NCI-H1105 (cell line): ENCODE measurements at places on chromosomes 5 and 9.

DNA sequence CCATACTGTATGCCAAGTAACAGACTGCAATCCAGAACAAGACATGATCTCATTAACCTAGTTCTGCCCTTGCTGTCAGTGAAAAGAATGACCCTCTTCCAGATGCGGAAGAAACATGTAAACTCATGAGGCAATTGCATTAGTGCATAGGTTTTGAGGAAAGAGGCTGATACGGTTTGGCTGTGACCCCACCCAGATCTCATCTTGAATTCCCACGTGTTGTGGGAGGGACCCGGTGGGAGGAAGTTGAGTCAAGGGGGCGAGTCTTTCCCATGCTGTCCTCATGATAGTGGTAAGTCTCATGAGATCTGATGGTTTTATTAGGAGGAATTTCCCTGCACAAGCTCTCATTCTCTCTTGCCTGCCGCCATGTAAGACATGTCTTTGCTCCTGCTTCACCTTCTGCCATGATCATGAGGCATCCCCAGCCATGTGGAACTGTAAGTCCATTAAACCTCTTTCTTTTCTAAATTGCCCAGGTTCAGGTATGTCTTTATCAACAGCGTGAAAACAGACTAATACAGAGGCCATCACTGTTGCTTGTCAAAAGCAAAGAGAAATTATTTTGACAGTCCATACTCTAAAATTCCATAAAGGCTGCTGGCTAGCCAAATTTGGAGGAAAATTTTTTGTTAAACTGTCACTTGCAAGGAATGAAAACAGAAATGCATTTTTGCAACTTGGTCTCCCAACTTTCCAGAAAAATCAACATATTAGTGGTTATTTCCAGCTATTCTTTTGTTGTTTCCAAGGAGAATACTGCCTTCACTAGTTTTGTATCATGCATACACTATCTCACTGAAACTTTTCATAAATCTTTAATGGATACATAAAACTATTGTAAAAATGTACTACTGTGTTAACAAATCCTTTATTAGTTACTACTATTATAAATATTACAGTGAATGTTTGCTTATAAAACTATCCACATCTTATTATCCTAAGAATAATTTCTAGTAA is 3.2 kb upstream of the ARL15 start:
- no peak for DNase-seq

- no peak for DNase-seq
Observed at GRCh38 chr5:115377468-115378217, 81.2 kb upstream of the CCDC112 start.

GRCh38 chr5:606061-606460 is 6.1 kb upstream of the CEP72 start:
- DNase-seq: no peak

DNA sequence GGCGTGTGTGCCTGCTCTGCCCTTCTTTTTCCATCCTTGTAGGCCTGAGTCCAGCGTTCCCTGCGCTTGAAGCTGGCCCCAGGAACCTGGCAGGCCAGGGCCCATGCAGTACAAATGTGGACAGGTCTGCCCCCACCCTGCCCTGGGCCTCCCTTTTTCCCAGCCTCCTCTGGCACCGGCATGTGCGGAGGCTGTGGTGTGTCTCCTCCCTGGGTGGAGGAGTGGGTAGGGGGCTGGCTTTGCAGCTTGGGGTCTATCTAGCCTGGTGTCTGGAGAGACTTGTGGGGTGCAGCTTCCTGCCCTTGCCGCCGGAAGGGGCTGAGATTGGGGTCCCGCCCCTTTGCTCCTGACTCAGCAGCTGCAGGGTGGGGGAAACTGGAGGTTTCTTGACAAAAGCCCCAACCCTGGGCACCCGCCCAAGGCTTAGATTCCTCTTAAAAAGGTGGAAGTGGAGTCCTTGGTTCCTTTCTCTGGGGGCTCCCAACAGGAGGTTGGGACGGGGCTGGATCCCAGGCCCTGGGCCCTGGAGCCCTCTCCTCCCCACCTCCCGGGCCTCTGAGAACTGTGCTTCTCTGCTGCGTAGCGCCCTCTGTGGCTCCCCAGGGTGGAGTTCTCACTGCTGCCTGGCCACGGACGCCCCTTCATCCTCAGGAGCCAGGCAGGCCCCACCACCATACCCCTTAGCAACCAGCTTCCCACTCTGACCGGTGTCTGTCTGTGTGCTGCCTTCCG is 18.0 kb downstream of the RXRA start:
- DNase-seq: no peak

- no peak for DNase-seq
Observed at GRCh38 chr9:129879991-129880653, 44.9 kb downstream of the USP20 start.

GRCh38 chr5:10768328-10768899 is 7.4 kb upstream of the DAP start:
- DNase-seq: no peak

GRCh38 chr5:176762489-176762888 is 47.9 kb upstream of the UNC5A start:
- DNase-seq: no peak

DNA sequence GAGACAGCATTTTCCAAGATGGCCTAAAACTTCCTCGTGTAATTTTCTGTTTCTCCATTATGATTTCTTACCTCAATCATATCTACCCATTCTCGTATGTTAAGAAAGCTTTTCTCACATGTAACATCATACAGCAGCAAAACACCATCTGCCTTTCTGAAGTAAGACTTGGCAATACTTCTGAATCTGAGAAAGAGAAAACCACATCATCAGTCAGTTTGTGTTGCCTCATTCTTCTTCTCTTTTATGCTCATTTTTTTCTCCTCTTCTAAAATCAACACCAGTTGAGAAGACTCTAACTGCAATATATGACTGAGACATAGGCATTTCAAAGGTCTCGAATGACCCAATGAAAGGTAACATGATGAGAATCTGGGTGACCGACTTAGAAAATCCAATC is 66.0 kb downstream of the RASEF start:
- no peak for DNase-seq

GRCh38 chr9:120625222-120625621 is 45.3 kb upstream of the CDK5RAP2 start:
- DNase-seq: no peak

DNA sequence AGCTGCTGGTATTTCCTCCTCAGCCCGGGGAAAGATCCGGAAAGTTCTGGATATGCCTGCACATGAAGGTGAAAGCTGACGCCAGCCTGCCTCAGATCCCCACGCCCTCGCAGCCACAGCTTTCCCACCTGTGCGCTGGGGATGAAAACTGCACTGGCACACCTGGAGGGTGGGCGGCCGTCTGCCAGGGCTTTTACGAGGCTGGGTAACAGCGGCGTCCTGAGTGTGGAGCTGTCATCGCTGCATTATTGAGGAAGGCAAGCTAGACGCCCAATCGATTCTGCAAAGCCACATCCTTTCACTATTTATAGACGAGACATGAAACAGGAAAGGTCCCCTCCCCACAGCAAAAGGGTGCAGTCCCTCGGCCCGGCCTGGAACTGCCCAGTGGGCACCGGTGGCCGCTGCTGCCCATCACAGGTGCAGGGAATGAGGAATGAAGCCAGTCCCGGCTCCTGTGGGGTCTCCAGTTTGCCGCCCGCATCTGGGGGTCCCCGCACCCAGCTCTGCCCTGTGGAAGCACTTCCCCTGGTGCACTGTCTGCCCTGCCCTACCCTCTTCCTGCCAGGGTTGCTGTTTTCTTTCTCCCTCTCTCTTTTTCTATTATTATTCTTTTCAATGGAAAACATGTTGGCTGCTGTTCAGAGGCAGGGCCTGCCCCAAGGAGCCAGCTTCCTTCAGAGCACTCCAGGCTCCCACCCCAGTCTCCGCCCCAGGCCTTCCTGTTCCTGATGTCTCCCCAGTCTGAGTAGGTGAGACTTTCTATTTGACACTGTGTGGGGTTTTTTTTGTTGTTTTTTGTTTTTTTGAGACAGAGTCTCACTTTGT is 7.0 kb downstream of the NOTCH1 start:
- no peak for DNase-seq

DNA sequence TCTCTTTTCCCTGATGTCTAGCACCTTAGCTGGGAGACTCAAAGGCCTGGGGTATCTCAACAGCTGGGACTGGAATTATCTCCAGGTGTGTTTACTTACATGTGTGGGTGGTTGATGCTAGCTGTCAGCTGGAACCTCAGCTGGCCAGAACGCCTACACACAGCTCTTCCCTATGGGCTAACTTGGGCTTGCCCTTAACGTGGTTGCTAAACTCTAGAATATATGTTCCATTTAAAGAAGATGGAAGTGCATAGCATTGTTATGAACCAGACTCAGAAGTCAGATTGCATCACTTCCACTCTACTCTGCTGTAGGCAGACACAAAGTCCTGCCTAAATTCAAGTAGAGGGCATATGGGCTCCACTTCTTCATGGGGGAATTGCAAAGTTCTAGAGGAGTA is 29.3 kb downstream of the SGCD start:
- no peak for DNase-seq

DNA sequence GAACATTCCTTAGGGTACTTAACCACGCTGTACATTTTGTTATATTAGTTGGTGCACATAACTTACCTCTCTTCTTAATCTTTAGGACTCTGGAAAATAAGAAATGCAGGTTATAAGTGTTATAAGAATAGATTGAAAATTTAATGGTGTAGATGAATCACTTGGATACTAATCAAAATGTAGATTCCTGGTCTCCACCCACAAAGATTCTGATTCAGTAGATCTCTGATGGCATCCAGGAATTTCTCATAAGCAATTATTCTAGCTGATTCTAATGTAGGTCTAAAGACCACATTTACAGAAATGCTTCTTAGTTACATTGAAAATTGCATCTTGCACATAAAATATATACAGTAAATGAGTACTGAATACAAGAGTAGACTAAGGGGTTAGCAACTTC is 38.9 kb upstream of the ASTN2 start:
- no peak for DNase-seq

- DNase-seq: no peak
Observed at GRCh38 chr5:104914536-104915070, 1352.0 kb upstream of the NUDT12 start.

GRCh38 chr5:9313751-9314150 is 232.1 kb downstream of the SEMA5A start:
- DNase-seq: no peak

GRCh38 chr5:8013948-8014710 is 145.2 kb downstream of the MTRR start:
- no peak for DNase-seq

- no peak for DNase-seq
Observed at GRCh38 chr5:30878296-30878695, 315.2 kb upstream of the CDH6 start.

DNA sequence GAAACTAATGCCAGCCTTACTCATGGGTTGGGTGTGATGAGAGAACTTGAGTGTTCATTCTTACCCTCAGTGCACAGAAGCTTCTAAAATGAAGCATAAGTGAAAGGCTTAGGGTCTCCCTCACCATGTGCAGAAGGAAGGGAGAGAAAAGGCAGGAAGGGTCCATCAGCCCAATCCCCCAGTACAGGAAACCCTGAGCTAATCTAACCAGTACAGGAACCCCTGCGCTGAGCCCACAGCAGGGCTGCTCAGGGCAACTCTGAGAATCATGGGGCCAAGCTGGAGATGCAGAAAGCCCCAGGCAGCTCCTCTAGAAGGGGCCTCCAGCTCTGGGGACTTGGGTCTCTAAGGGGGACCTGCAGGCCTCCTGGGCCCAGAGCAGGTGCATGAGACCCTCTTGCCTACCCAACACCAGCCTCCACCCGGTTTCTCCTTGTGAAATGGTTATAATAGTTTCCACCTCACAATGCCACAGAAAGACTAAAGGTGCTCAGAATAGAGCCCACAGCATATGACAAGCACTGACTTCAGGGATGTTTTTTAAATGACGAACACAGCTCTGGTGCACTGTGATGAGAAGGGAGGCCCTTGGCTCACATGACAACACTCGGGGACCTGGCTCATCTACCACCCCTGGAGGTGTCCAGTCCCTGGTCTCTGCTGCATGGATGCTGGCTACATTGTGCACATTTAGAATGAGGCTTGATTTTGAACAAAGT is 190.1 kb downstream of the ACTL7B start:
- DNase-seq: no peak

DNA sequence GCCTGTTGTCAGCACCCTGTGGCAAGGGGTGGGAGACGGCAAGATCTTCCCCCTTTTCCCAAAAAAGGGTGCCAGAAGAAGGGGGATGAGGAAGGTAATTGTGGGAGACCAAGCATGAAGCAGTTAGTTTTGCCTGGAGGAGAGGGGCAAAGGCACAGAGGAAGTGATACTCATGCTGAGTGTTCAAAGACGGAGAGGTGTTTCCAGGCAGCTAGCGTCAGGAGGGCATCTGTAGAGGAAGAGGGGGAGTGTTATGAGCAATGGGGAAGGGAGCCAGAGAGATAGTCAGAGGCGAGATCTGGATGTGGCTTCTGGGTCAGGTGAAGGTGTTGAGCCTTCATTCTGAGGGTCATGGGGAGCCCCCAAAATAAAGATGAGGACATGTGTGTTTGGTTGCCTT is 26.9 kb upstream of the ADAM19 start:
- no peak for DNase-seq

DNA sequence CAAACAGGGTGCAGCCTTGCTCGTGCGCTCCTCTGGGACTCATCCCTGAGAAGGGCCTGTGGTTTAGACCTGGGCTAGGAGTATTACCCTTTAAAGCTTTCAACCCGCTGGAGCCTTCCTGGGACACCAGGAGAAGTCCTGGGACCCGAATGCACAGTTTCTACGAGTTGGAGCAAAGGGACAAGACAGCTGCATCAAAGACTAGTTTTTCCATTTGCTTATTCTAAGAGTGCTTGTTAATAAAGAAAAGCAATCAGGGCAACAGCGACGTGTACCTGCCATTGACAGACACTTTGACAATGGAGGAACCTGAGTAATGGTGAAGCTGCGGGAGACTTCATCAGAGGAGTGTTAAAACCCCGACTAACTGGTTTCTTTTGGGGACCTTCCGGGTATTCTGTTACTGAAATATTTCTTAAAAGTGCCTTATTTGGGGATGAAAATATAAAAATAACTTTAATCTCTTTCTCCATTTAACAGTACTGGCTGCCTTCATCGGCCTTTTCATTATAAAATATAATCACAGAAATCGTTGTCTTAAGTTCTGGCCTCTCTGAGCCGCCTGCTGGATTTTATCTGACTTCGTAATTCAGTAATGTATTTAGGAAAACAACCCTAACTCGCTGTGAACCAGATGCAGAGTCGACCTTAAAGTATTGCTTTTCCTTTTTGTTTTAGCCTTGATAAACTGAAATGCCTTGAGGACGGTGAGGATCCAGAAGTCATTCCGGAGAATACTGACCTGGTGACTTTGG is 732 bp downstream of the SNAPC3 start:
- no peak for DNase-seq
